ENCODE measurements at places on chromosomes 4 and X.

DNA sequence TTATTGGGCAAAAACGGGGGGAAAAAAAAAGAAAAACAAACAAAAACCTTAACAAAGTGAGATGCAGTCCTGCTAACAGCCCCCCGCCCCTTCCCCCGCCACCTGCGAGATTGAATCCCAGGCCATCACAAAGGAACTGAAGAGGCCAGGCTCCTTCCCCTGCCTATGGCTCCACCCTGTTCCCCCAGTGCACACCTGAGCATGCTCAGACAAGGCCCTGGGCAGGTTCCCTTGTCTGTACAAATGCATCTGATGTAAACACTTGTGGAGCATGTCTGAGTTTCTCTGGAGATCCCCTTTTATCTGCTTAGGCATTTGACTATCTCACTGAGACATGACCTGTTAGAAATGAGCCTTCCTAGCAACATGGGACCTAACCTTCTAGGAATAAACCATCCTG lies 983.7 kb upstream of the PABPC4L start:
- DNase-seq = no peak

GRCh38 chr4:170278460-170278859 lies 188.7 kb upstream of the AADAT start:
- DNase-seq = no peak

DNA sequence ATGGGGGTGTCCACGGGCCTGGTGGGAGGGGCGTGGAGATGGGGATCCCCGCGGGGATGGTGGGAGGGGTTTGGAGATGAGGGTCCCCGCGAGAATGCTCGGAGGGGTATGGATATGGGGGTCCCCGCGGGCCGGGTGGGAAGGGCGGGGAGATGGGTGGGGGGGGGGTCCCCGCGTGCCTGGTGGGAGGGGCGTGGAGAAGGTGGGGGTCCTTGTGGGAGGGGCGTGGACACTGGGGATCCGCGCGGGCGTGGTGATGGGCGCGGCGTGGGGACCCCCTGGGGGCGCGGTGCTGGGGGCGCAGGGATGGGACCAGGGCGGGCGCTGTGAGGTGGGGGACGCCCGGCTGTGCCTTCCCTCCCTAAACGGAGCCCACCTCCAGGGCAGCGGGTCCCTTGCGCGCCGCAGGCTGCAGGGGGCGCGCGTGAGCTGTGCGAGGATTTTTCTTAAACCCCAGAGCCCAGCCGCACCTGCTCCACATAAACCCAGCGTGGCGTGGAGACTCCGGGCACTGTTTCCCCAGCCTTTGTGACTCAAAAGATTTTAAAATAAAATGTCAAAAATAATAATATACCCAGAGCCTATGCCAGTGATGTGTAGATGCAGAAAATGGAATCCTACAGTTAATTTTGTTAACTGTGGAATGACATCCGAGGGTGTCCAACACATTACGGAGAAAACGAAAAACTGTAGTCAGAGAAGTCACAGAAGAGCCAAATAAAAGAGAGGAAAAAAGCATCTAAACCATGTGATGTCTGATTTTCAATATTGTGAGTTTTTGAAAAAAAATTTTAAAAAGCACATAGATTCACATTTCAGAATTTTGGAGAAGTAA lies 1.5 kb upstream of the ASMTL start:
- DNase-seq = peak; percentile 77

DNA sequence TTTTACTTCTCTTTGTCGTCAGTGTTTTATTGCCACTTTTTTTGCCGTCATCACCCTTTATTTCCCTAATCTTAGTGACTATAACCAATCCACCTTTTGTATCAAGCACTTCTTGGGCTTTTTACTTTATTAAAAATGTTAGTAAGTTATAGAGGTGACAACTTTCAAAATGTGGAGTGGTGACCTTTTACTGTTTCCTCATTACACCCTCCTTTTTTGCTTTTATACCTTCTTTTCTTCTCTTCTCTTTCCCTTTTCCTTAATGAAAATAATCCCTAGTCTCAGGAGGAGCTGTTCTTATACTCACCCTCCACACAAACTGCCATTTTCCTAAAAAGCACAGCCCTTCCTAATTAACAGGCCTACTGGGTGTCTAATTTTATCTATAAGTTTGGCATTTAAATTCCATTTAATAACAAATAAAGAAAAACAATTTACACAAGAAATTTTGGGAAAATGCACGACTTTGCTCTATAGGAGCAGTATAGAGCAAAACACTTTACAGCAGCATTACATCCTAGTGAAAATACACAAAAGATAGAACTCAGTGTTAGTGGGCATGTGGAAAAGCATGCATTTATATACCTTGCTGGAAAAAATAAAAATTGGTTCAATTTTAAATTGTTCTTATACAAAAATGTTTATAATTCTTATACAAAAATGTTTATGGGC lies 27.3 kb downstream of the BBS12 start:
- no peak for DNase-seq

- peak; percentile 45 for DNase-seq
Observed at GRCh38 chr4:89158884-89159503, 47.7 kb downstream of the TIGD2 start.

GRCh38 chr4:93469560-93469959 lies 359.0 kb upstream of the ATOH1 start:
- DNase-seq = no peak

GRCh38 chr4:71222661-71223060 lies 116.2 kb upstream of the SLC4A4 start:
- no peak for DNase-seq

DNA sequence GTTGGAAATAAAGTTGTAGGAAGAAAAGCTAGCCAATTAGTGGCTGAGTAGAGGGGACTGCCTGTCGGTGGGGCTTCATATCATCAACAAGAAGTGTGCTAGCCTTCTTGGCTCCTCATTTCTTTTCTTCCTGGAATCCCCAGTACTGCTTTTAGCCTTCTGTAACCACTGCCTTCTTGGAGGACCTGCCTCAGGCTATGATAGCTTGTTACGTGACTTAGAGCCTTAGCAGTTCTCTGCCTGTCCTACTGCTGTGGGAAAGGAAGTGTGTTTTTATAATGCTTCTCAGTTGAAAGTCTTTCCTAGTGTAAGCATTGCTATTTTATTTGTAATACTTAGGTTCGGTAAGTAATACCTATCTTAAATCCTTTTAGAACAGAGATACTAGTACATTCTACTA lies 61.9 kb downstream of the LARP1B start:
- no peak for DNase-seq

DNA sequence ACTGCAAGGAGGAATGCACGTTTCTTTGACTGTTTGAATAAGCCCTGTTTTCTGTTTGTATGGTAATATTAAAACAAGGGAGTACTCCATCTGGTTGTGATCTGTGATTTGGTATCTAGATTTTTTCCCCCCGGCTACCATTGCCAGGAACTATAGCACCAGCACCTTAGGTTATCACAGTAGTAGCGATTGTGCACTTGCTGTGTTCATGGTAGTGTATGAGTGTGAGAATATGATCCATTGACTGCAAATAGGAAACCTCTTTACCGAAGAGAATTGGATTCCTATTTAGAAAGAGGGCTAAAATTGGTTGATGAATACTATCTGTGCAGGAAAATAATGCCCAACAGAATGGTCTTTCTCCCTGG lies 69.9 kb downstream of the LARP7 start:
- no peak for DNase-seq

GRCh38 chr4:8939840-8940742 lies 68.5 kb upstream of the HMX1 start:
- DNase-seq = no peak

- no peak for DNase-seq
Observed at GRCh38 chr4:81694176-81694913, 222.6 kb upstream of the RASGEF1B start.

DNA sequence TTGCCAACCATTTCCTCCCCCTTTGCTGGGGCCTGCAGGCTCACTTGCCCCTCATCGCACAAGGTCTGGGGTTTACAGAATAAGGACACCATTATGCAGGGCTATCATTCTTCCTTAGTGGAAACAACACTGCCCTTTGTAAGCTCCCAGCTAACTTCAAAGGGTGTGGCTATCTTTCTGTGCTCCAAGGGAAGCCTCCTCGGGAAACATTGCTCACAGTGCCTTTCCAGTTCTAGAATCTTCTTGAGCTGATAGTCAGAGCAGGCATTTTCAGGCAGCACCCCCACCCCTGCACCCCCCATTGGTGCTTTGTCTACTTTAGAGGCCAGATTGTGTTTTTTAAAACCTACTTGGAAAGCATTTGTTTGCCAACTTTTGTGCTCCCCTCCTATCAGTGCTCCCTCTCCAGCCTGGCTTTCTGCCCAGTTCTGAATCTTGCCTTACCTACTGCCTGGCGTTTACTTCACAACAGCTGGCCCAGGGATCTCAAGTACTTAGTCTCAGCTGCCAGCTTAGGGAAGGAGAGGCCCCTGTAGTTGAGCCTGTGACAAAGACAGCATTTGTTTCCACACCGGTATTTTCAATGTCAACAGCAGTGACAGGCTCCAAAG lies 53.5 kb downstream of the PLAC1 start:
- no peak for DNase-seq

DNA sequence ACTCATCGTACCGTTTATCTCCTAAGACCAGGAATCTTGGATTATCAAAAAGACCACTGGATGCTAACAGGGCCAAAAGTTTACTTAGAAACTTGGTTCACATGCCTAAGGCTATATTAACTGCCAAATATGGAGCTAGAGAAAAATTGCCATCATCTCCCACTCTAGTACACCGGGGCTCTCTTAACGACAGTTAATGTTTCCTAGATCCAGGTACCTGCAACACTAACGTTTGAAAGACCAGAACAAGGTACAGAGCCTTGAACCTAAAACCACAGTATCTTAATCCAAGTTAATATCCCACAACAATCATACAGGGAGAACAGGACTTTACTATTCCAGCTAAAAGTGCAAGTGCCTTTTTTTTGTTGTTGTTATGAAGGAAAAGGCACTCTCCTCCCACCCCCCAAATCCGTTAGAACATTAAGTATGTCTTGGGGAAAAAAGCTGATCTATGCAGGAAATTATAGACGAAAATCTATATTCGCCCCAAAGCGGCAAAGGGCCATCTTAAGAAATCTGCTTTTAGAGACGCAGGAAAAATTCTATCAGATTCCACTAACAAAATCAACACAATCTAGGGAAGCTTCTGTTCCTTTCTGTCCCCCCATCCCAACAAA lies 1.3 kb downstream of the G3BP2 start:
- no peak for DNase-seq

DNA sequence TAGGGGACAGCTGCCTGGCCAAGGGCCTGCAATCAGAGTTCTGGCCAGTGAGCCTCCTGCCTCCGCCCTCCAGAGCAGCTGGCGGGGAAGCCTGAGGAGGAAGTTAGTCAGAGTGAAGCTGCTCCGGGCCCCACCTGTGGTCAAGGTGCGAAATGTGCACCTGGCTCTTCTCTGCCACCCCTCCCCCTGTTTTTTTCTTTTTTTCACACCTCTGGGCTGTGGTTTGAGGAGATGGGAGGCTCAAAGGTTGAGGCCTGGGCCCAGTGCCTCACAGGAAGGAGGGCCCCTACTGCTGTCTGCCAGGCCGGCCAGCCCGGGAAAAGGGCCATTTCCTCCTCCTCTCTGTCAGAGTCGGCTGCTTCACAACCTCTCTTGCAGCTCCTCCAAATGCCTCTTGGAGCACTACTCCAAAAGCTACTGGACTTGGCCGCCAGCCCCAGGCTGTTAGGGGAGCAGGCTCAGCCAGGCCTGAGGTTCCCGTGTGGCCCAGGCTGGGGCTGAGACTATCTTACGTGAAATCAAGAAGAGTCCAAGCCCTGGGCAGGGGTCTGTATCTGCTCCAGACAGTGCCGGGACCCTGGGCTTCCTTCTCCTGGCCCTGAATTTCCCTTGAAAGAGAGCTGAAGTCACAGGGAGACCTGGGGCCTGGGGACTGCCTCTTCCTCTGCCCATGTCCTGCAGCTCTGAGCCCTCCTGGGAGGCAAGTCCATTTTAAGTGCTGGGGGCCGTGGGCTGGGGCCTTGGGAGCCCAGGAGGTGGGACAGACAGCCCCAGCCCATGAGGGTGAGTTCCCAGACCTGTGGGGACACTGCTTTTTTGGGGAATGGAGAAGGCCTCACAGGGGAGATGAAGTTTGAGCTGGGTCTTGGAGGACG lies 4.5 kb upstream of the CXCR3 start:
- peak; percentile 67 for DNase-seq

- no peak for DNase-seq
Observed at GRCh38 chrX:40893251-40893910, 158.0 kb upstream of the MED14 start.

- no peak for DNase-seq
Observed at GRCh38 chrX:143615851-143616250, 20.1 kb downstream of the SLITRK4 start.

- no peak for DNase-seq
Observed at GRCh38 chrX:84046403-84046984, 141.5 kb downstream of the RPS6KA6 start.

GRCh38 chr4:39571054-39571453 lies 43.8 kb upstream of the UGDH start:
- no peak for DNase-seq

DNA sequence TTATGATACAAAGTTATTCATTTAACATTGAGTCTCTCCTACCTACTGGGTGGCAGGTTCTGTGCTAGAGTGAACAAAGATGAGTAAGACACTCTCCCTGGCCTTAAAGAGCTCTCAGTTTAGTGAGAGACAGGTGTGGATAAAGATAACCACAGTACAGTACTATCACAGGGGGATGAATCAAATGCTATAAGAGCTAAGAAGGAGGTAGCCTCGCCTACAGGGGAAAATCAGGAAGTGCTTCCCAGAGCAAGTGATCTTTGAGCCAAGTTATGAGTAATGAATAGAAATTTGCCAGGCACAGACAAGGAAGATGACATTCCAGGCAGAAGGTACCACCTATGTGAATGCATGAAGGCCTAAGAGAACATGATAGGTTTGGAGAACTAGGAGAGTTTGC lies 3.4 kb upstream of the IGBP1 start:
- no peak for DNase-seq

DNA sequence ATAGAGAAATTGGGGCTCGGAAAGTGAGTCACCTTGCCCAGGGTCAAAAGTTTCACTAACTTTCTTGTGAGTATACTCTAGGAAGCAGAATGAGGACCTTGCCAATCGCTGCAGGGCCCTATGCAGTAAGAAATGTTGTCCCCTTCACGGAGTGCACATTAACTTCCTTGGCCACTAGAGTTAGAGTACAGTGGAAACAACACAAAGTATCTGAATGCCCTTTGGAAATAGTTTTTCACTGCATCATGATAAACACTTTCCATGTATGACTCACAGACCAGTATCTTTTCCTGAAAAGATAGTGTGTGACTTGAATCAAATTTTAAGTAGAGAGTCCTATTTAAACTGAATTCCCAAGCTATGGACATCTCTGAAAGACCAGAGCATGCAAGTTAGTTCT lies 45.5 kb upstream of the STK26 start:
- no peak for DNase-seq

GRCh38 chr4:41323706-41324105 lies 67.0 kb downstream of the UCHL1 start:
- no peak for DNase-seq

DNA sequence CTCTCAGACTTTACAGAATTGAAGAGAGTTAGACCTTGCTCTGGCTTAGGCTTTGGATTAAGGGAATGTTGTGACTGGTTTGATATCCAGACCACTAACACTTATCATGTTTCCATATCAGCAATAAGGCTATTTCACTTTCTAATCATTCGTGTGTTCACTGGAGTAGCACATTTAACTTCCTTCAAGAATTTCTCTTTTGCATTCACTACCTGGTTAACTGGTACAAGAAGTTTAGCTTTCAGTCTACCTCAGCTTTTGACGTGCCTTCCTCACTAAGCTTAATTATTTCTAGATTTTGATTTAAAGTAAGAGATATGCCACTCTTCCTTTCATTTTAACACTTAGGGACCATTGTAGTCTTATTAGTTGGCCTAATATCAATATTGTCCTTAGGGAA lies 62.6 kb downstream of the CASP6 start:
- DNase-seq = no peak
